ENCODE measurements at places on chromosomes 12 and 14. TPM values are rescaled to one million over a fixed set of nuclear protein-coding genes. Genes with fewer than 3 reads are reported as not detected.

DNA sequence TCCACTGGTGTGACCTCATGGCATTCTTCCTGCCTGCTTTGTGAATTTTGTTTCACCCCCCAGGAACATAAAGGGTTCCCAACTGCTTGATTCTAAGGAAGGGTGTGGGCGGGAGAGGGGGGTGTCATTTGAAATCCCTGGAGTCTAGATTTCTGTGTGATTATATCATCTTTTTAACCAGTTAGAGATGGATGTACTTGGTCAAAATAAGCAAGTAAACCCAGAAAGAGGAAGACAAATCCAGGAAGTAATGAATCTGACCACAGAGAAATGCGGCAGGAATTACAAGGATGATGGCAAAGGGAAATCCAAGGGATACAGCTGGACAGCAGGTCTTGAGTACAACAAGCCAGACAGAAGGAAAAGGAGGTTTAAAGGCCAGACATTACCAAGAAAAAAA lies 38.9 kb downstream of the DMAC2L start:
- DNase-seq = no peak

DNA sequence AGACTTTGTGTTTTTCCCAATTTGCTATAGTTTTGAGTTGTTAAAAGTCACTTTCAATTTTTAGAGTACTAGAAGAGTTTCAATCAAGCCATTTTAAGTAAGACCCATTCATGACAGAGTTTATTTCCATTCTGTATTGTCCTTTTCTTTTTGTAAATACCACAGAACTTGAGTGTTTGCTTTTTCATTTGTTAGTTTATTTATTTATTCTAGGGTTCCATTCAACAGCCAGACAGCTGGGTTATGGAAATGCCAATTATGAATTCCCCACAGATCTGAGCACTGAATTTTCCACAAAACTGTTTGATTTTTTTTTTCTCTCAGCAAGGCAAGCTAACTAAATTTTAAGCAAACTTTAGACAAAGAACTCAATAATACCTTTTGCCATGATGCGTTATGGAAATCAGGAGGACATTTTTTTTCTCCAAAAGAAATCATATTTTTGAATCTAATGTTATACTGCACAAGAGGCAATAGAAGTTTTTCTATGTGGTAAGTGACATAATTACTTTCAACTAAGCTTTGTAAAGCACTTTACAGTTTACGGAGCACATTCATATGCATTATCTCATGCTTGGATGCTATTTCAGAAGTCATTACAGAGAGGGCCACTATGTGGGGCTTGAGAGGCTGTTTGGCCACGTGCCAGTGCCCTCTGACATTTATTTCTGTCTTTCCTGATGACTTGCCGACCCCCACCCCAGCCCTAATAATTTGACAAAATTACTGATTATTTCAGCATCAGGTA lies 181.5 kb downstream of the VRK1 start:
- no peak for DNase-seq

DNA sequence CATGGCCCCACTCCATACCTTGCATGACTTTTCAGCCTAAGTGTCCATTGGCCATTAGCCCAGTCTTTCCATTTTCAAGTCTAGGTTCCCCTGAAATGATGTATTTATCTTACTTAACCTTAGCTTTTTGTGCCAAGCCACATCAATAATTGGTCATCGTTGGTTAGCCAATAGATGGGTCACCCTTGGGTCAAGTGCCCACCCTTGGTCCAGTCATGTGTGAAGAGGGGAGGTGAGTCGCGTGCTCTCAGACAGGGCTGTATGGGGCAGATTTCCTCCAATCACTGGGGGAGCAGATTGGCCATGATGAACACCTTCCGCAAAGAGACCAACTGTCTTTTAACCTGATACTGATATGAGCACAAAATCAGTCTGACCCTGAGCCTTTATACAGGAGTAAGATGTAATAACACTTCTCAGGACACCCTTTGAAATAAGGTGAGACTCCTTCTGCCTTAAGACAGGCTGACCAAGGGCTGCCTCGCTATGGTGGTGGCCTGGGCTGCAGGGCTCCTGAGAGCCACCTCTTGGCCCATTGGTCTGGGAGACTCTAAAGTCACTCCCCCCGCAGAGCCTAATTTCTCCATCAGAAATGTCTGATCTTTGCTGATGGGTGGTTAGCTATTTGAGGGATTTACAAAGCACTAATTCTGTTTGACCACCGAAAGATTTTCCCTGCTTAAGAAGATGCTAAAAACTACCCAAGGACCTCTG lies 143.2 kb downstream of the ZFP36L1 start:
- DNase-seq = no peak

DNA sequence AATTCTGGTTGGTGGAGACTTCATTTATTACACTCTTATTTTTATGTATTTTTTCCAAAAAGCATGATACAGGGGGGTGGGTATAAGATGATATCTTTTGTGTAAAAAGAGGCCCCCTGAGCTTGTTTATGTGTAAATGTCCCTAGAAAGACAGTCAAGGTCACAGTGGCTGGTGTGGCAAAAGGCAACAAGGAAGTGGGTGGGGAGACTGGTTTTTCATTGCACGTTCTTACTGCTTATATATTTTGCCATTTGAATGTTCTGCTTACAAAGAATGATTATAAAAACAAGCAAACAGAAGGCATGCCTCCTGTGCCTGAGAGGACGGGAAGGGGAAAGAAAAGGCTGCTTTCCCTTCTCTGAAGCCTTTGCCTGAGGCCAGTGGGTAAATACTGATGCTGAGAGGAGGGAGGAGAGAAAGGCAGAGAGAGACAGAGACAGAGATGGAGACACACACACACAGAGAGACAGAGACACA lies 24.1 kb upstream of the ADIPOR2 start:
- DNase-seq = no peak

DNA sequence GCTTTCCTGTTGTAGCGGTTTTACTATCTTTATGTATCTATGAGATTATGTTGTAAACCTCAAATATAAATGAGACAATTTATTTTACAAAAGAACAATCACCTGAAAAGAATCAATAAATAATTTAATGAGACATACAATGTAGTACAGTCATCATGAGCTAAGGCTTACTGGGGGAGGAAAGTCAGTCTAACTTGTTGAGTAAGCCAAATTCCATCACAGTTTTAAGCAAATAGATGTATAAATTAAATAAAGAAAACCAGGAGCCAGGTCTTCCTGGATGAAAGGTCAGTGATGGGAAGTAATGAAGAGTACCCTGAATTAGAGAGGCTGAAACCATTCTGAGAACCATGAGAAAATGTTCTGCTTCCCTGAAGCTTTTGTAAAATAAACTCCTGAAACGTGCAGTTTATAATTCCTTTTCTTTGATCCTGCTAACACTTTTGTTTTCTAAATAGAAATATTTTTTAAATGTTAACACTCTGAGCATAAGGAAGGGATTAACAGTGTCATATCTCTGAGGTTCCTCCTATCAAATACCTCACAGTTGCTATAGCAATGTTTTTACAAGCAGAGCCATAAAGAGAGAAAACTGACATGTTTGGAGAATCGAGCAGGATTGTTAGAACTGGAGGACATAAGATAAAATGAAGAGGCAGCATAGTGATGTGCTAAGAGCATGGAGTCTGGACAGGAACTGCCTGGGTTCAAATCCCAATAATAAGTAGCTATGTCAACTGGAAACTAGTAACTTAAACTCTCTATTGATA lies 444.9 kb upstream of the FOXG1 start:
- peak; percentile 65 for DNase-seq

GRCh38 chr14:64266239-64266638 lies 27.9 kb downstream of the ESR2 start:
- DNase-seq = peak; percentile 63

DNA sequence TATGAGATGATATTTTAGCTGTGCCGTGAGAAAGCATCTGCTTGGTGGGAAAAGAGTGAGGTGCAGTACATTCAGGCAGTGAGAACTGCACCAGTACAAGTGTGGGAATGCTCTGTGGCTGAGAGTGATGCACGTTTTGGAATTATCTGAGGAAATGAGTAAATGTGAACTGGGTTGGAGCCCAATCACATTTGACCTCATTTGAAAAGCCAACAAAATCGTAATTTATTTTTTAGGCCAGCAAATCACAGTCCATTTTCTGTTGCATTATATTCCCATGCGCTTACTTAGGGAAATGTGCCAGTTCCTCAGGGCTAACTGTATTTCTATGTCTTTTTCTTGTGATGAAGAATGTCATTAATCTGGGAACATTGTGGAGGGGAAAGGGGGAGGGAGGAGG lies 77.3 kb downstream of the SNAPC1 start:
- DNase-seq = no peak

The KERA gene
- total RNA-seq = not detected

GRCh38 chr14:98143566-98143965 lies 1128.4 kb downstream of the BCL11B start:
- DNase-seq = no peak

DNA sequence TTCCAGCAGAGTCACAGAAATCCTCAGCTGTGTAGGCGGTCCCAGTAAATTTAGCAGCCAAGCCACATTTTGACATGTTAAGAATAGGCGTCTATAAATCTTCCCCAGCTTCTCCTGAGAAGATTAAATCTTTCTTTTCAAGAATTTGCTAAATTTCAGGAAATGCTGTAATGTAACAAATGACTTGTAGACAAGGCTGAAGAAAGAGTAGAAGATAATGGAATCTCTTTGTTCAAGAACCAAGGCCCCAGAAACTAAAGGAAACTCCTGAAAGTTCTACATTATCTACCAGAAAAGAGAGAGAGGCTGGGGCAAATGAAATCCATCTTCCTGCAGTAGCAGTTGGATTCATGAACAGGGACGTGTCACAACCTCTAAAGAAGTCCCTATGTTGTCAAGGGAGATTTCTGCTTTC lies 760.3 kb downstream of the NOVA1 start:
- DNase-seq = no peak

DNA sequence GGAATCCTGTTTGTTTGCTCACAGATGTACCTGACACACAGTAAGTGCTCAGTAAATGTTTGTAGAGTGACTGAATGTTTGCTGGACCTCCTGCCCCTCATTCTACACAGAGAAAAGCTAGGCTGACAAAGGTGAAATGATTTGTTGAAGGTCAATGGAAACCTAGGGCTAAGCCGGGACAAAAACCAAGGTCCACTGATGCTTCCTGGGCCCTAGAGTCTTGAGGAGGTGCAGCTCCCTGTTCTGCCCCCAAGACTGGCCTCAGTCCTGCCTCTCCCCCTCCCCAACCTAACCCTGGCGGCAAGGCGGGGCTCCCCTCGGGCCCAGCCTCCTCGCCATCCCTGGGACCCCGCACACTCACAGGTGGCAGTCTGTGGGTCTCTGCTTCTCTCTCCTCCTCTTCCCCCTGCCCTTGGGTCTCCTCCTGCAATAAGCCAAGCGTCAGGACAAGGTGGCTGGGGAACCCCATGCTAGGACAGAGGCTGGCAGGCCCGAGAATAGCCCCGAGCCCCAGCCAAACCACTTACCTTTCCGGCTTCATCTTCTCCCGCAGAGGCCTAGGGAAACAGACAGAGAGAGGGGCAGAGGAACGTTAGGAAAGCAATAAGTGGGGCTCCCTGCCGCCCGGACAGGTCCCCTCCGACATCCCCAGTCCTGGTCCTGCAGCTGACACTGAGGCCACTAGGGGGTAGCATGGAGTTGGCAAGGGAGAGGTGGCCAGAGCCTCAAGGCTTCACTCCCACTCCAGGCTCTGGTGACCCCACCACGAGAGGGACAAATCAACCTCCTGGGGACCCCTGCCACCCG lies 9.3 kb downstream of the PGF start:
- peak; percentile 50 for DNase-seq

The POU6F1 gene
- total RNA-seq = 0.26 TPM

DNA sequence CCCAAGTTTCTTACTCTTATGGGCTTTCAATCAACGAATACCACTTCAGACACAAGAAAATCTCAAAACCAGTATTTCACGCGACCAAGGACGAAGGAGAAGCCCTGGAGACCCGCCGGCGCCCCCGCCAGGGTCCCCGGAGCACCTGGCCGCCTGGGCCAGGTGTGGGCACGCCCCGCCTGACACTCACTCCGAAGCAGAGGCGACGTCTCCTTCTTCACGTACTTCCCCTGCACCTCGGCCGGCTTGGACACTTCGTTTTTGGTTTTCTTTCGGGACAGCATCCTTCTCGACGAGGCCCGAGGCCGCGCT lies 466 bp downstream of the SAV1 start:
- peak; percentile 9 for DNase-seq

- no peak for DNase-seq
Observed at GRCh38 chr14:50676814-50677516, 8.9 kb upstream of the SAV1 start.

DNA sequence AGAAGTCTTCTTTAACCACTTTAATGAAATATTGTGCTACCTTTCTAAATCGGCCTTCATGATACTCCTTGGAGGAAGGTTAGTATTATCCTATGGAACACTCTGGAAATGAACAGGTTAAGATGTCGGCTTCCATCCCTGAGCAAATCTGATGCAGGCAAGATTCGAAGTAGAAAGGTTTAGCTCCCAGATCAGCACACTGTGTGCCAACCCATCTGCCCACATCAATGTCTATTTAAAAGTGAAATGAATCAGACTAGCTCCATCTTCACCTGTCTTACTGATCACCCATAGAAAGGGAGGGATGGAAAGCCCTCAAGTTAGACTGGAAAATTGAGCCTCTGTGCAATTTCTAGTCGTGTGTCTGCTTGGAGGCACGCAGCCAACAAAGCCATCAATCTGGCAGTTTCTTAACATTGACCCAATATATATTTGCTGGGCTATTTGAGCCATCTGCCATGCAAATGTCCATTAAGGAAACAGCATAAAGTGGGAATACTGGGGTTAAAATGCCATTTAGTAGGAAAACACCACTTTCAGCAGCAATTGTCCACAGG lies 506.1 kb downstream of the RMST start:
- no peak for DNase-seq

DNA sequence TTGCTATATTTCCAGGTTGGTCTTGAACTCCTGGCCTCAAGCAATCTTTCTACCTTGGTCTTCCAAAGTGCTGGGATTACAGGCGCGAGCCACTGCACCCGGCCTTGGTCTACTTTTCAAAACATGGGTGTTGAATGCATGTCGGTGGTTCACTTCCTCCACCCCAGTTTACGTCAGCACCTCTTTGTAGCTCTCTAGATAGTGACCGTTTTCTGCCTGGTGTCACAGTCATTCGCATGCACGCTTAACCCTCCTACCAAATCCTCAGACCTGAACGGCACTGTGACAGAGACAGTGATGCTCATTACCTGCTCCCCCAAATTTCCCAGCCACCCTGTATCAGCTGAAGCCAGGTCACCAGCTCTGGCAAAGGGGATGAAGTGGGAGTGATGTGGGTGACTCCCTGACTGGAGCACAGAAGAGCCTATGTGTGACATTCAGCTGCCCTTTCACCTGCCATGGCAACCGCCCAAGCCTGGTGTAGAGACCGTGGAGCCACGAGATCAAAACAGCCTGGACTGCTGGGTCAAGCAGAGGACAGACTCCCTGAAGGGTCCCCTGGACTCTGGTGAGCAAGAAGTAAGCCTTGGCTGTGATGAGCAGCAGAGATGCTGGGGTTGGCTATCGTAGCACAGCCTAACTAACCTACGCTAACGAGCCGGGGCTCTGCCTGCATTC lies 66.2 kb upstream of the GPR68 start:
- no peak for DNase-seq

Data from bronchial epithelial cell (primary cell).